ENCODE measurements at places on chromosomes 3 and 15.

- no peak for DNase-seq
Observed at GRCh38 chr3:138726946-138727730, 107.6 kb downstream of the PIK3CB start.

DNA sequence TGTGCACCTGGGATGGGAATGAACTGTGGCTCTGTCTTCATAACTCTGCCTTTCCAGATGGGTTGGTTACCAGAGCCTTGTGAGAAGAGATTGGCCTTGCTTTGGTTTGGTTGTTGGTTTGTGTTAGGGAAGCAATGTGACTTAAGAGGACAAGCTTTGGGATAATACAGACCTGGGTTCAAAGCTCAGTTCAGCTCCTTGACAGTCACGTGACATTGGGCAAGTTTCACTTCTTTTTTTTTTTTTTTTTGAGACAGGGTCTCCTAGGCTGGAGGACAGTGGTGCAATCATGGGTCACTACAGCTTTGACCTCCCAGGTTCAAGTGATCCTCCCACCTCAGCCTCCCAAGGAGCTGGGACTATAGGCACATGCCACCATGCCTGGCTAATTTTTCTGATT, 42.7 kb downstream of the CORO2B start:
- DNase-seq = no peak

DNA sequence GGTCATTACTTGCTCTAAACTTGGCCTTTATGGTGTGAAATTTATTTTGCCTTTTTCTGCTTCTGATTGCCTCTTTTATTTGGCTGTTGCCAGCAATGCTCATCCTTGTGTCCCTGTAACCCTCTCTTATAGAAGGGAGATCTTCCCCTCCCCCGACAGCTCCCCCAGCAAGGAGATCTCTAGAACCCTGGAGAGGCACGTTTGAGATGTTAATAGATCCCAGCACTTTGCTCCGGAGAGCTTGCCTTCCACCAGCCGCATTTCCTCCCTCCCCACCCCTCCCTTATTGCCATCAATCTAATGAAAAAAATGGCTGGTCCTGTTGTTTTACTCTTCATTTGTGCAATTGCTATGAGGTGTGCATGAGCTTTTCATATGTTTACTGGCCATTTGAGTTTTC, 18.2 kb downstream of the TRIM71 start:
- no peak for DNase-seq

GRCh38 chr15:44712346-44713005, 1.2 kb downstream of the B2M start:
- peak; percentile 93 for DNase-seq

- no peak for DNase-seq
Observed at GRCh38 chr3:43198791-43199644, 87.3 kb upstream of the SNRK start.

DNA sequence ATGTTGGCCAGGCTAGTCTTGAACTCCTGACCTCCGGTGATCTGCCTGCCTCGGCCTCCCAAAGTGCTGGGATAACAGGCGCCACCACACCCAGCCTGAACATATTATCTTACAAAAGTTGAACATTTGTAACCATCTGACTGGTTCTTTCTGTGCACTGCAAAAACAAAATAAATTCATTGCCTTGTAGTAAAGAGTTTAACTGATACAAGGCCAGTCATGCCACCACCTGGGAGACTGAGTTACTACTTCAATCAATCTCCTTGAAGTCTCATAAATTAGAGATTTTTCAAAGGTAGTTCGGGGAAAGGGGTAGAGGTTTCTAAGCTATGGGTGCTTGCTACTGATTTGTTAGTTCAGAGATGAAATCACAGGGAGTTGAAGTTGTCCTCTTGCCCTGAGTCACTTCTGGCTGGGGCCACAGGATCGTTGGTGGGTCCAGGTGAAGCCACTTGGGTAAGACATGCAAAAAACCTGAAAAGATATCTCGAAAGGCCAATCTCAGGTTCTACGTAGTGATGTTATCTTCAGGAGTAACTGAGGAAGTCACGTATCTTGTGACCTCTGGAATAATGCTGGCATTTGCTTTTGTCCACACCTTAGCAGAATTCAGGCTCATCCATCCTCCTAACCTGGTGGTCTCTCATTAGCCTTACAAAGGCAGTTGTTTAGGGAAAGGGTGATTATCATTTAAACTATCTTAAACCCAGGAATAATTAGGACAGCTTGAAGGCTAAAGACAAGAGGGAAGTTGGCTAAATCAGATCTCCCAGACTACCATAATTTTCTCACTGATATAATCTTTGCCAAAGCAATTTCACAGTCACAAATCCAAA, 33.7 kb downstream of the ZBTB11 start:
- no peak for DNase-seq
